Karpas-422 (cell line): ENCODE measurements at places on chromosomes 1 and 21.

- no peak for DNase-seq
Measured at GRCh38 chr1:209837671-209838070, 9.9 kb downstream of the UTP25 start.

DNA sequence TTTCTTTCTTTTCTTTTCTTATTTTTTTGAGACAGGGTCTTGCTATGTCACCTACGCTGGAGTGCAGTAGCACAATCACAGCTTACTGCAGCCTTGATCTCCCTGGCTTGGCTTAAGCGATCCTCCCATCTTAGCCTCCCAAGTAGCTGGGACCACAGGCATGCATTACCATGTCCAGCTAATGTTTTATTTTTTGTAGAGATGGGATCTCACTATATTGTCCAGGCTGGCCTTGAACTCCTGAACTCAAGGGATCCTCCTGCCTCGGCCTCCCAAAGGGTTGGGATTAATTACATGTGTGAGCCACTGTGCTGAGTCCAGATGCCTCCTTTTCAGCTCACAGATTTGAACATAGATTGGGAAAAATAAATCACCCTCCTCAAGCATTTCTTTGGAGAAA, 95.7 kb downstream of the UROD start:
- DNase-seq = no peak

DNA sequence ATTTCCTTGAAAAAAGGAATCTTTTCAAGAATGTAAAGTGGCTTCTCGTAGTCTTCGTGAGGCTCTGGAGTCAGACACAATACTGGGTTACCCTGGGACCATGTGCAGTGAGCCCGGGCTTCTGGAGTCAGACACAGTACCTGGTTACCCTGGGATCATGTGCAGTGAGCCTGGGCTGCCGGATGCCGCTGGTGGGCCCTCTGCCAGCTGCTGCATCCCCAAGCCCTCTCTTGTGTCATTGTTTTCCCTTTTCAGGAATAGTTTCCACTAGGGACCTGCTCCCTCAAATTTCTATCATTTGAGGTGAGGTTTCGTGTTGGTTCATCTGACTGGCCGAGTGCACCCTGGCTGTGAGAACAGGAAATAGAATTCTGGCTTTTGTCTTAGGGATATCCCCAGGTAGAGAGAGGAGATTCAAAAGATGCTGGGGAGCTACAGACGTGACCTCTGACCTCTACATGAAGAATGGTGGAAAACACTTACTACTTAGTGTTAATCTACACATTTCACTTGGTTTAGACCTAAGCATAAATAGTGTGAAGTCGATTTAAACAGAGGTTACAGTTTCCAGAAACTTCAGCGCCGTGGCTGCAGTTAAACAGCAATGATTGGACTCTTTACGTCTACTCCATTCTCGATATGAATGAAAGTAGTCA, 10.6 kb downstream of the ADARB1 start:
- DNase-seq = no peak

GRCh38 chr21:33455686-33456446, 23.9 kb downstream of the TMEM50B start:
- no peak for DNase-seq

DNA sequence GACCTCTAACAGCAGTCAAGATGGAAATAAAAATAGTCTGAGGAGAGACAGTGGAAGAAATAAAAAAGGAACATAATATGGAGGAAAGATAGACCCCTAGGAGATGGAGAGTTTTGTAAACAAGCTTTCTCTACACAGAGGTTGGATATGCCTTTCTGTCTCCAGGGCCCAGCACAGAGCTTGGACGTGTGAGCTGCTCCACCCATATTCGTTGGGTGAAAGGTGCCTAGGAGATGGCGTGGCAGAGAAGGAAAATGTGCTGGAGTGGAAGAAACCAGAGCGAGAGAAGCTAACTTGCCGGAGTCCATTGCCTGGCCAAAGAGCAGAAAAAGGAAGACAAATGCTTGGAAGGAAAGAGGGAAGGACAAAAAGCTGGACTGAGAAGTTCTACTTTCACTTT, 78.3 kb upstream of the LMO4 start:
- DNase-seq = no peak

DNA sequence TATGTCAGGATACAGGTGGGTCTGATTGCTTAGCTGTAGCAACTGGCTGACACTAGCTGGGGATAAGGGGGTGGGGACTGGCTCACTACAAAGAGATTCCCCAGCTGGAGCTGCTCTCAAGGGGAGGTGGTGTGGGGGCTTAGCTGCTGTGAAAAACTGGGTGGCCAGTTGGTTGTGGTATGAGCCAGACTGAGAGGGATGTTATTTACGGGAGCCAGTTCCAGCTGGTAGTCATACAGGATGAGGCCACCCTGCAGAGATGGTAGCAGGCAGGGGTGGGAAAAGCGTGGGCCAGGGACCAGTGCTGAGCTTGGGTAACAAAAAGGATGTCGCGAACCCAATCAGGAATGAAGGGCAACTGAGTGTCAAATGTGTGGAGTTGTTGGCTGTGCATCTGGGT, 204.0 kb upstream of the C21orf91 start:
- DNase-seq = no peak

GRCh38 chr1:149936992-149937705, 470 bp upstream of the MTMR11 start:
- peak; percentile 49 for DNase-seq

DNA sequence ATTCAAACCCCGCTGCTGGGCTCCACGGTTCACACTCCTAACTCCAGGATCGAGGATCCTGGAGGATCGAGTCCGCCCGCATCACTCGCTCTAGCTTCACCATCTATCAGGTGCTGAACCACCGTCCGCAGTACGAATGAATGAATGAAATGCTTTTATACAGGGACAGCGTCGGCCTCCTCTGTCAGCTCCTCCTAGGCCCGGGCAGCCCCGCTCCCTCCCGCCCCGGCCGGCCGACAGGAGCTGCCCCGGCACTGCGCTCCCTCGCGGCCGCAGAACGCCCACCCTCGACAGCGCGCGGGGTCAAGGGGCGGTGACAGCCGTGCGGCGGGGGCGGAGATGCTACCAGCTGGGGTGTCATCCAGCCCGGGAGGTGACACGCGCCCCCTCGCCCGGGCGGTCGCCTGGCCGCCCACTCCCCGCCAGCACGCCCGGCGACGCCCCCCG, 520 bp downstream of the ZBTB17 start:
- DNase-seq = peak; percentile 81

DNA sequence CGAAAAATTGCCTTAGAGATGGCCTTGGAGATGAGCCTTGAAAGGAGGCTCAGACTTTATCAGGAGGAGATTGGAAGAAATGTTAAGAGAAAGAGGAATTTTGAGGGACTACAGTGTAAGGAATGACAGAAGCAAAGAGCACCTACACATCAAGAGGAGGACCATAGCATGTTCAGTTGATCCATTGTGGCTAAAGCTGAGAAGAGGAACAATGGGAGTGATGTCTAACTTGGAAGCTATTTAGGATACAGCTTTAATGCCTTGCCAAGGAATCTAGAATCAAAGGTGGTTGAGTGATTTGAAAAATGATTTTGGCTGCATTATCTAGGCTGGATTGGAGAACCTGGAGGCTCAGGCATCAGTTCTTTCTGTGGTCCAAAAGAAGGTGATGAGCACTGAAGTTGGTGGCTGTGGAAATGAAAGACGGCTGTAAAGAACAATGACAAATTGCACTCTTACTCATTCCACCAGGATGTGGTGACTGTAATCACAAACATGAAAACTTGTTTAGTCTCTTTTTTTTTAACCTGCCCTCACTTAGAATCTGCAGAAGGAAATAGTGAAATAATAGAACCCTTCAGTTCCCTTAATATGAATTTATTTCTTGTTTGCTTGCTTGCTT, 11.3 kb downstream of the FAM20B start:
- DNase-seq = no peak

GRCh38 chr1:22806584-22806983, 95.9 kb downstream of the EPHB2 start:
- peak; percentile 93 for DNase-seq

GRCh38 chr1:194069168-194069830, 882.9 kb upstream of the B3GALT2 start:
- DNase-seq = no peak

DNA sequence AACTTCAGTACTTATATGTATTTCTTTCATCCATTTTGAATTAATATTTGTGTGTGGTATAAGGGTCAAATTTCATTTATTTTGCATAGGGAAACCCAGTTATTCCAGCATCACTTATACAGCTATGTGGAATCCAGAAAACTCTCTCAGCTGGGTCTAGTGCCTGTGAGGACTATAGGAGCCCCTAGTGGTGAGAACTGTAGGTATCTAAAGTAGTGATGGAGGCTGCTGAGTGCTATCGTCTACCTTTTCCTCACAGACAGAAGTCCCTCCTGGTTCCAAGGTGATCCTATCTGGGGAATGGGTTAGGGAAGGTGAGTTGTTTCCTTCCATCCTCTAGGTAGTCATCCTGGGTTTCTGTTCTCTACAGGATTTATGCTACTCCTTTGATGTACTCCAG, 352.0 kb upstream of the C1orf87 start:
- peak; percentile 67 for DNase-seq
